Activated CD4-positive, alpha-beta T cell treated with anti-CD3 and anti-CD28 coated beads, Interleukin-2, Interleukin-6, amounts not matched to agents 100 ng/mL and 50 ng/mL, durations not matched to agents 16 hours and 8 hours (primary cell): ENCODE measurements at places on chromosomes 11 and 22.

- DNase-seq = no peak
Observed at GRCh38 chr11:3036419-3036818, 20.8 kb downstream of the CARS1 start.

GRCh38 chr11:126090452-126090851, 27.8 kb upstream of the CDON start:
- DNase-seq = no peak

- DNase-seq = no peak
Observed at GRCh38 chr11:77109236-77110019, 6.8 kb downstream of the OMP start.

GRCh38 chr11:1202776-1203504, 19.9 kb upstream of the MUC5B start:
- peak; percentile 72 for DNase-seq

- no peak for DNase-seq
Observed at GRCh38 chr11:123238297-123238696, 43.2 kb upstream of the CLMP start.
